ENCODE measurements at places on chromosomes 5 and 9.

GRCh38 chr5:13917061-13917460 lies 27.4 kb downstream of the DNAH5 start:
- DNase-seq = no peak

- DNase-seq = no peak
Measured at GRCh38 chr5:9395706-9396105, 150.2 kb downstream of the SEMA5A start.

DNA sequence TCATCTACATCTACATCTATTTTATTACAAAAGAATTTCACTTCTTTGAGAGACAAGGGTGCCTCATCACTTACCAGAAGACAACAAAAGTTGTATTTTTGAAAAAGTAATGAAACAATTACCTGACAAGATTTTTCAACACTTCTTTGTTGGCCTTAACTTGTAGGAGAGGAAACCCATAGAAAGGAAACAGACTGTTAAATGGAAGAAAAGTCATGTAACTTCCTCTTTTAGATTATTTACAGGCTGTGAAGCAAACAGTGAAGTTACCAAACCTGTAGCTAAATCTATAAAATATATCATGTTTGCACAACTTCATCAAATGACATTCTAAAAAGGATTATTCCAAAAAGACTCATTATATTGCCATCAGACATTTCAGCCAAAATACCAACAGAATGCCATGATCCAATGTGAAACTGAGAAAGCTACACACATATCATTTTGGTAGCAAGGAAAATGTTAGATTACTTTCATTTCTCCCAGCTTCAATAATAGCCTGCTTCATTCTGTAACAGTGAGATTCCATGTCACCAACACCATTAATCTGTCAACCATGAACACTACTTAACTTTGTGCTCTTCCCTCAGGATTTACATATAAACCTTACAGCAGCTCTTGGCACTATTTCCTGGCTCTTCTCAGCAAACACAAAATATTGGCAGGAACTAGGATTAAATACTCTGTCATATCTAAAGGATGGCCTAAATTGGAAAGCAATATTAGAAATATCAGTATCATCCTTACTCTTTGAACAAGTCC lies 122.5 kb downstream of the MCTP1 start:
- DNase-seq = no peak

- no peak for DNase-seq
Measured at GRCh38 chr9:108823829-108824228, 32.0 kb downstream of the ACTL7B start.

- no peak for DNase-seq
Measured at GRCh38 chr5:172077664-172078425, 71.4 kb upstream of the FBXW11 start.

DNA sequence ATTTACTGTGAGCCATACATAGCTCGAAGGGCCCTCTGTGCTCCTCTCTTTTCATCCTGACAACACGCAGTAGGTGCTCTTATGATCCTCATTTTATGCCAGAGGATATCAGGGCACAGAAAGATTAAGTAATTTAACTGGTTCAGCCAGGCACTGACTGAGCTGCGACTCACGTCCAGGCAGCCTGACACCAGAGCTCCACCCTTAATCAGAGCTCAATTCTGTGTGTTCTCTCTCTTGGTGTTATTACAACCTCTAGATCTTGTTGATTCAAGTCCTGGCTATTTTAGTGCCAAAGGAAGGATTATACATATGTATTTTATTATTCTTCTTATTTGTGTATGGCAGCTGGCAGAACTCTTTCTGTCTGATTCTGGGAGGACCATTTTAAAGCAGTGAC lies 59.7 kb downstream of the OSMR start:
- peak; percentile 61 for DNase-seq

DNA sequence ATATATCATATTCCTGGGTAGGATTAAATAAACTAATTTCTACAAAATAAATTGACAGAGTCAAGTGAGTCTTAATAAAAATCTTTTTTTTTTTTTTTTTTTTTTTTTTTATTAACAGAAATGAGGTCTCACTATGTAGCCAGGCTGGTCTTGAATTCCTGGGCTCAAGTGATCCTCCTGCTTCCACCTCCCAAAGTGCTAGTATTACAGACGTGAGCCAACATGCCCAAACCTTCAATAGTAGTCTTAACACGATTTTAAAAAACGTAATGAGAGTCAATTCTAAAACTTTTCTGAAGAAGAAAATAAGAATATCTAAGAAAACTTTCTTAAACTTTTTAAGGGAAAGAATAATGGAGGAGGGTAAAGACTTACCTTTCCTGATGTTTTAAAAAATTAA lies 84.2 kb downstream of the YIPF5 start:
- no peak for DNase-seq

DNA sequence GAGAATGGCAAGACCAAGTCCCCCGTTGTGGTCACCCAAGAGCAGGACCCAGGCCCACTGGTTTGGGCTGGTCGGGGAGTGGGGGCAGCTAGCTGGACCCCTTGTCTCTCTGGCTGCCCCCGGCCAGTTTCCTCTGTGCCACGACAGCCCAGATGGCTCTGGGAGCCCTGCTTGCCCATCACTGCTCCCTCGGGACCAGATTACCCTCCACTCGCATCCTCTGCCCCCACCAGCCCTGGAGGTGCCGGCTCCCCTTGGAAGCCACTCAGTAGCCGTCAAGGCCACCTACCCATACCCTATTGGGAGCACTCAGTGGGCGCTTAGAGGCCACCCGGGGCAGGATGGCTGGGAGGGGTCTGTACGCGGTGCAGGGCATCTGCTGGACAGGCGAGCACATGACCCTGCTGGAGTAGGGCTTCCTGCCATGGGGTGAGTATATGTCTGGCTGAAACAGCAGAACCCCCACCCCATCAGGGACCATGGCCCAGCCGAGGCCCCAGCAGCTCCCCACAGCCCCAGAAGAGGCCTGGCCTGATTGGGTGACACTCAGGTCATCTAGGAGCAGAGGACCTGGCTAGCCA lies 70.0 kb downstream of the ZNF354C start:
- DNase-seq = no peak

GRCh38 chr9:130537346-130538050 lies 41.9 kb upstream of the FUBP3 start:
- peak; percentile 53 for DNase-seq

DNA sequence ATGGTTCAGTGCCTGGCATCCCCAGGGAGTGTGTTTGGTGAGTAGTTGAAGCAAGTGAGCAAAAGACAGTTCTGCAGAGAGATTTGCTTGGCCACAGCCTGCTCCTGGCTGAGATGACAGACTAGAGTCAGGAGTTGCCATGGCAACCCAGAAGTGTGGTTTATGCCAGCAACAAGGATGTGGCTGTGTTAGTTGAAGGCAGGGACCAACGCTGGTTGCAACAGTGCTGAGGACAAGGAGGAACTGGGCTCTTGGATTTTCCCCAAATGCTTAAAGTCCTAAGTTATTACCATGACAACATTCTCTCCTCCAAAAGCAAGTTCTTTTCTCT lies 2.7 kb downstream of the NXNL2 start:
- no peak for DNase-seq

DNA sequence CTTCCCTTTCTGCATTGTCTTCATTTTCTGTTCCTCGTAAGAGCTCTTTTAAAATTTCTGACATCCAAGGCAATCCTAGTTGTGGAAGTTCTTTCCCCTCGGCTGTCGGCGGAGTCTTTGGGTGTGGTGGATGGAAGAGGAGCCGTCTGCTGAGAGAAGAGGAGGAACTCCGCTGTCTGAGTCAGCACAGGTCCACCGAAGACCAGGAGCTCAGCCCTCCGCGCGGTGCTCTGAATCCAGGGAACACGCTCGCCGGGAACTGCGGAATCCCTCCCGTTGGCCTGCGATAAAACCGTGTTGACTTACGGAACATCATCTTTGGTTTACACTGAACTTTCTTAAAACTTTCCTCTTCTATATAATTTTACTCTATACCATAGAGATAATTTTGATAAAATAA lies 100.7 kb upstream of the IRX4 start:
- no peak for DNase-seq

DNA sequence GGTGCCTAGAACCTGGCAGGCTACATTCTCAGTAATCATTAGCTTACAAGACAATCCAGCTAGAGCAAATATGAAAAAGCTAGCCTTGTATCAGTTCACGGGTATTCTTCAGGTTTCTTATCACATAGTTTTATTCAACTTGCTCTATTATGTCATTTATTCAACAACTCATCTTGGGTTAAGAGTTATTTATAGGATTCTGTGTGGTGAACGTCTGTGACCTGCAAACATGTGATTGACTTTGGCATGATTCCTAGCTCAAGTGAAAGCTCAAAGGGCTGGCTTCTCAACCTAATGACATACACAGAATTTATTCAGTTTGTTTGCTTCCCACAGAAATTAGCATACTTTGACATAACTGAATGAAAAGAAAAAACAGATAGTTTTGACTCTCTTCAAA lies 173.1 kb downstream of the PLPPR1 start:
- DNase-seq = no peak

DNA sequence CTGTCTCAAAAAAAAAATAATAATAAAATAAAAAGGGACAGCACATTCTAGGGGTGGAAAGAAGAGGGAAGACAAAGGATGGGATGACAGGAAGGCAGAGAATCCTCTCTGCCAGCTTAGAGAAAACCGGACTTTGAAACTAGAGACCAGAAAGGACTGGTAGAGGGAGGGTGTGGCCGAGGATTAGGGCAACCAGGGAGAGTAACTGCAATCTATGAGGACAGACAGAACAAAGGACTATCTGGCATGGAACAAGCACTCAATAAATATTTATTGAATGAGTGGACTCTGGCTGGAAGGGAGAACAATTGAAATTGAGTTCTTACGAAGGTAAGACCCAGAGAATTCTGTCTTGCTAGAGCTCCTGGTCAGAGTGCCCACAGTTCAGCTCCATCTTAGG lies 2.4 kb downstream of the GBA2 start:
- no peak for DNase-seq

DNA sequence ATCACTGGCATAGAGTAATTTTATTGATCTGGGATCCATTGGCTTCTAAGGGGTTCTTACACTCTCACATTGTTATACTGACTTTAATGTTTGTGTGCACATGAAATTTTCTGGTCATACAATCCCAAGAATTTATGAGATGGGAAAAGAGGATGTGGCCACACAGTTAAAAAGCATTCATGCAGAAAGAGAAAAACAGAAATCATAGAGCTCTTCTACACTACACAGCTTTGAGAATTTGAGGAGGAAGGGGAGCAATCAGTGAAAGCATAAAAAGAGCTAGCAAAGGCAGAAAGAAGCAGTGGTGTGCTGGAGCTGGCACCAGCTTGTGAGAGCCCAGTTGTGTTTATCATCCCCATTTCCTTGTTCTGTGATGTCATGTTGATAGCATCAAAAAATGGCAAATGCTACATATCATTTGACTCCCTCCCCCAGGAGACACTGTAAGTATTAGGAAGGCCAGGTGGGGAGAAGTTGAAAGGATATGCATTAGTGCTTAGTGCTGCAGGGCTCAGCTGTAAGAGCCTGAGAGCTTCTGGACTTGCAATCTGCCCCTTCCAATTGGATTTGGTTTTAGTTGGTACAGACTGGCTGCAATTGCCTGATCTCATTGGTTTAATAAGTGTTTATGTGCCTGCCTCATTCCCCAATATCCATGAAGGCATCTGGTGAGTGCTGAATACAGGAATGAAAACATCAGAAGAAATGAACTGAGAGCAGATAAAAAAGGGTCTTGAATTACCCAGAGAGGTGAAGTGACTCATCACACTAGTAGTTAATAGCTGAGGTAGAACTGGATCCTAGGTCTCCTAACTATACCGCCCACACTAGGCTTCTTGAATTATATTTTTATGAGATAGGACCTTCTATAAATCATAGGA lies 30.9 kb downstream of the RHOBTB3 start:
- DNase-seq = no peak

DNA sequence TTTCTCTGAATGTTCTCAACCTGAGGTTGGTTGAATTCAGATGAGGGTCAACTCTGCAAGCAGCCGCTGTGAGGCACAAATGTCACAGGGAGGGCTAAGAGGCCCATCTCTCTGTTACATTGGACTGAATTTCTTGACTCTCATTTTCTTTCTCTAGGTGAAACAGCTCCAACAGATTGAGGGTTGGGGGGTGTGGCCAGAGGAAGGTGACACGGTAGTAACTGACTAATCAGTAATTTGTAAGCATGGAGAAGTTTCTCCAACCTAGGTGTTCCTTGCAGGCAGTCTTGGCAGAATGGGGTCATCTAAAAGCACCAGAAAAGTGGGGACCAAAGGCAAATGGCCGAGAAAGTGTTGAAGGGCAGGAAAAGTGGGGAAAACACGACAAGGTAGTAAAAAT lies 16.8 kb downstream of the CCT5 start:
- no peak for DNase-seq

GRCh38 chr5:56658972-56659371 lies 156.4 kb upstream of the MAP3K1 start:
- DNase-seq = peak; percentile 23

DNA sequence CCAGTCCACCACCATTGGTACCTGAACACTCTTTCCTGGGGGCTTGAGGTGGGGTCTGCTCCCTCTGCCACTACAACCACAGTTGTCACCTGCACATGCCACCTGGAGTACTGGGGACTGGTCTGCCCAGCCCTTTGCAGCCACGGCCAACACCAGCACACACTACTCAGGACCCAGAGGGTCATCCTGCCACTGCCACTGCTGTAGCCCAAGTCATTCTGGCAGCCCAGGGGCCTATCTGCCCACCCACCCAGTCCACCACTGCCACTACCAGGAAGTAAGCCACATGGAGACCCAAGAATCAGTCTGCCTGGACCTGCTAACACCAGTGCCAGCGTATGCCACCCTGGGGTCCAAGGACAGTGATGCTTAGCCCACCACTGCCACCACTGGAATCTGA lies 302.4 kb upstream of the TRPC7 start:
- no peak for DNase-seq

GRCh38 chr5:158938200-158938599 lies 161.5 kb downstream of the EBF1 start:
- DNase-seq = no peak

DNA sequence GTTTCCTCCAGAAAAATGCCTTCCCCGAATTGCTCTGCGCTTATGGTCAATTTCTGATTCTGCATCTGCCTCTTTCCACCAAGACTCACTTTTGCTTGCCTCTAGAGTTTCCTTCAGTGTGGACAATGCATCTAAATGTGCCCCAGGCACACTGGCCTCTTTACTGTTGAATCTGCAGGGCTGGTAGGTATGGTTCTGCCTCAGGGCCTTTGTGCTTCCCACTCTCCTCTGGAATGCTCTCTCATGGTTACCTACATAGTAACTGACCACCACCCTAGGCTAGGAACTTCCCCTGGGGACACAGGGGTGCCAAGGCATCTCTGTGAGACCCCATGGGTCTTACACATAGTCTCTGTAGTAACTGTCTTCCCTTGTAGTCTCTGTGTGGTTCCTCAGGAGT lies 1258.6 kb downstream of the CDH12 start:
- DNase-seq = no peak

DNA sequence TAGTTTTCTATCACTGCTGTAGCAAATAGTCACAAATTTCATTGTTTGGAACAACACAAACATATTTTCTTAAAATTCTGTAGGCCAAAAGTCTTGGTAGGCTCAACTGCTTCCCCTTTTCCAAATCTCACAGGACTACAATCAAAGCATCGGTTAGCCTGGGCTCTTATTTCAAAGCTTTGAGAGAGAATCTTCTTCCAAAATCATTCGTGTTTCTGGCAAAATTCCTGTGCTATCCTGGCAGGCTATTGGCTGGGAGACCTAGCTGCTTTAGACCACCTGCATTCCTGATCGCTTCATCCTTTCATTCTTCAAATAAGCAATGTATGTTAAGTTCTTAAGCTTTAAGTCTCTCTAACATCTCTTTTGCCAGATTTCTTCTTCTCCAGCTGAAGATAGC lies 629.8 kb upstream of the CDH18 start:
- DNase-seq = no peak
